Type B pancreatic cell (in vitro differentiated cells): ENCODE measurements at places on chromosomes 13 and 19.

- no peak overlapping the region for H3K27ac ChIP-seq
- peaks cover 6% of the 10 kb centered on the region for H3K4me1 ChIP-seq
- no peak for DNase-seq
- H3K27me3 ChIP-seq, result peaks cover 14% of the 10 kb centered on the region
These were observed 2.9 kb downstream of the KLK4 start for GRCh38 chr19:50908336-50908735.

DNA sequence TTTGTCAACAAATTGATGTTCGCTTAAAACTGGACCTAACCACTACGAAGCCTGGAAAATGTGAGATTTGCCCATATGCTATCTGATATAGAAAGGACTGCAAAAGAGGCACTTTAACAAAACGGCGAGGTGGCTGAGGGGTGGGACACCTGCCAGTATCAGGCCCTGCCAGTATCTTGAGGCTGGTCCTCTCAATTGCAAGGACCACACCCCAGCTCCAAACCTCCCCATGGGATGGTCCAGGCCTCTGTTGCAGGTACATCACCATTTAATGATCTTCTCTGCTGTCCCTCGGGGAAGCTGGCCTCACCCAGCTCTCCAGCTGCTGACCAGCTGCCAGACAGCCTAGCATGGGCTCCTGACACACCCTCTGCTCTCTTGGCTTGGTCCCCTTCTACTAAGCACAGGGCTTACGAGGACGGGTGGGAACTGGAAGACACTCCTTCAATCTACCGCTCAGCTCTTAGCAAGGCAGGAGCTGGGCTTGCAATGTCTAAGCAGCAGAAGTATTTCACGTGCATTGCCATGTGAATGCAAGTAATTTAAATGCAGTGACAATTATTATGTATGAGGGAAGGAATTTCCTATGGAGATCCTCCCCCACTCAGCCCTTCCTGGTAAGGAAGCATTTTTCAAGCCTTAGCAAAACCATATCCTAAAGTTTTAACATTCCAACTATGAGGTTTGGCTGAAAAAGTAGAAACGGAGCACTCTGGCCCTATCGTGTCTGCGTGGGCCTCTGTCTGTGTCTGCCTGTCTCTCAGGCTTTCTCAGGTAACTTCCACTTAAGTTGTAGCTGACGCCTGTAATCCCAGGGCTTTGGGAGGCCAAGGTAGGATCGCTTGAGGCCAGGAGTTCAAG, 63.9 kb downstream of the LATS2 start:
- H3K4me1 ChIP-seq, result no peaks in the 10 kb centered on the region
- no peaks in the 10 kb centered on the region for H3K27me3 ChIP-seq
- H3K4me3 ChIP-seq, result no peak overlapping the region
- DNase-seq, result no peak
- peaks cover 8% of the 10 kb centered on the region for H3K36me3 ChIP-seq
- no peak overlapping the region for H3K27ac ChIP-seq

GRCh38 chr19:11881151-11881800, 6.3 kb upstream of the ZNF69 start:
- H3K4me1 ChIP-seq, result peaks cover 19% of the 10 kb centered on the region
- H3K36me3 ChIP-seq, result no peaks in the 10 kb centered on the region
- peak; percentile 74 for DNase-seq
- H3K27me3 ChIP-seq, result peaks cover 9% of the 10 kb centered on the region
- peak overlapping the region; percentile 20 for H3K27ac ChIP-seq

DNA sequence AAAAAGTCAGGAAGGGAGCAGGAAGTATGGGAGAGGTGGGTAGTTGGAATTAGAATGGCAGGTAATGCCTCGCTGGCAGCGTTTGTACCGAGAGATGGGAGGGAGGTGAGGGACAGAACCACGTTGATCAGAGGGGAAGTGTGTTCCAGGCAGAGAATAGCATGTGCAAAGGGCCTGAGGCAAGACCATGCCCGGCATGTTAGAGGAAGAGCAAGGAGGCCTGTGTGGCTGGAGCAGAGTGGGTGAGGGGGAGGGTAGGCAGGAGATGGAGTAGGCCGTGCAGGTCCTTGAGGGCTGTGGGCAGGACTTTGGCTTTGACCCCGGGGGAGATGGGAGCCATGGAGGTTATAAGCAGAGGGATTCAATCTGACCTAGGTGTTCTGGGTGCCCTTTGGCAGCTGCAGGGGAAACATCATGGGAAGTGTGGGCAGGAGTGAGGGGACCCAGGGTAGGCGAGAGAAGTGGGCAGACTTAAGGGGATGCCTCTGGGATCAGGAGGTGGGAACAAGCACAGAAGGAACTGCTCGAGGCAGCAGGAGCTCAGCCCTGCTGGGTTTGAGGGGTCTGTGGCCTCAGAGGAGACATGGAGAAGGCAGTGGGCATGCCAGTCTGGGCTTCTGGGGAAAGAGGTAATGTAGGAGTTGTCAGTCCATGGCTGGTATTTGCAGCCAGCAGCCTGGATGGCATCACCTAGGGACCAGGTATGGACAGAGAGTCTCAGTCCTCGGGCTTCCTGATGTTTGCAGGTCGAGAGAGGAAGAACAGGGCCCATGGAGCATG, 48.8 kb downstream of the CD320 start:
- no peaks in the 10 kb centered on the region for H3K4me1 ChIP-seq
- H3K4me3 ChIP-seq, result no peak overlapping the region
- no peaks in the 10 kb centered on the region for H3K27me3 ChIP-seq

GRCh38 chr13:96835546-96835945, 158.7 kb downstream of the OXGR1 start:
- peaks cover 4% of the 10 kb centered on the region for H3K4me1 ChIP-seq
- H3K27me3 ChIP-seq, result no peaks in the 10 kb centered on the region
- H3K4me3 ChIP-seq, result no peak overlapping the region
- no peaks in the 10 kb centered on the region for H3K36me3 ChIP-seq
